ENCODE measurements at places on chromosomes 3 and 15.
A peak's percentile ranks its signal among the peaks of the same experiment; 100 is the strongest.

DNA sequence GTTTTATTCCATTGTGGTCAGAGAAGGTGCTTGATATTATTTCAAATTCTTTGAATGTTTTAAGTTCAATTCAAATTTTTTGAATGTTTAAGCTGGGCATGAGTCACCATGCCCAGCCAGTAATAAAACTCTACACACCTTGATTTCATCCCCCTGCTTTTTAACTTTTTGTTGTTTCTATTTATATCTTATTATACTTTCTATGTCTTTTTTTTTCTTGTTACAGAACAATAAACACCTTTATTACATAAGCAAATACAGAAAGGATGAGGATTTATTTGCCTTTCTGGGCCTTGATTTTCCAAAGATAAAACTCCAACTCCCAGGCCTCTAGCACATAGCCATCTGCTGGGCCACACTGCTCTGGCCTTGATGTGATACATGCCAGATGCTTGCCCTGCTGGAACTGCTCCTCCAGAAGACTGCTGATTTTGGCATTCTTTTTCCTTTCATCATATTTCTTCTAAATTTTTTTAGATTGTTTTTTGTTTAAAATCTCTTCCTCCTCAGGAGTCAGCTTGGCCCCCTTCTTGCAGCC, 14.0 kb downstream of the DNAH12 start:
- DNase-seq, result no peak

- no peak for DNase-seq
Measured at GRCh38 chr3:55721716-55722484, 234.8 kb upstream of the WNT5A start.

DNA sequence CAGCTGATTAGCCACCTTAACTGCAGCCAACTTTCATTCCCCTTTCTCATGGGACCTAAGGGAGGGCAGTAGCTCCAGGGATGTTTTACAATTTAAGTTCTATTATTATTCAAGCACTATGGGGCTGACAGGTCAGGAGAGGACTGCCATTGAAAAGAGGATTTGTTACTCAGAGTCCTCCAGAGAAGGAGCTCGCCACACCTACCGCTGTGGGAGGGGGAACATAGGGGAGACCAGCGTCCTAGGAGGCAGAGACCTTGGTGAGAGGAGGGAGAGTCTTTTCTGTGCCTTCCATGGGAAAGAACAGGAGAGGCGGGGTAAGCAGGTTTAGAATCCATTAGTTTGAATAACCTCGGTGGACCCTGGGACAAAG, 14.4 kb downstream of the ATP10A start:
- no peak for DNase-seq

- no peak for DNase-seq
Measured at GRCh38 chr3:64681015-64681414, 6.8 kb downstream of the ADAMTS9 start.

- DNase-seq, result no peak
Measured at GRCh38 chr3:16606398-16606797, 1.2 kb upstream of the DAZL start.

DNA sequence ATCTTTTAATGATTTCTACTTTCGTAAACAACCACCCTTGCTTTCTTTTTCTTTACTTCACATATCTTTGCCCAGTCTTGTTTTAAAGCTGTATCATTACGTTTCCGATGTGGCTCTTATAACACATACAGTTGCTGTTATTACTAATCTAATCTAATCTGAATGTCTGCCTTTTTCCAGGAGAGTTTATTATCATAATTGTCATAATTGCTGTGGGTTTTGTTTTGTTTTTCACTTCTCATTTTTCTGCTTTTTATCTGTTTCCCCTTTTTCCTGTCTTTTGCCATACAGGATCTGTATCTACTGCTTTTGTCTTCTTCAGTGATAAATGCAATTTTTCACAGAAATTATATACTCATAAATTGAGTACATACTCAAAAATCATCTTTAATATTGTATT, 24.9 kb downstream of the HACL1 start:
- no peak for DNase-seq

DNA sequence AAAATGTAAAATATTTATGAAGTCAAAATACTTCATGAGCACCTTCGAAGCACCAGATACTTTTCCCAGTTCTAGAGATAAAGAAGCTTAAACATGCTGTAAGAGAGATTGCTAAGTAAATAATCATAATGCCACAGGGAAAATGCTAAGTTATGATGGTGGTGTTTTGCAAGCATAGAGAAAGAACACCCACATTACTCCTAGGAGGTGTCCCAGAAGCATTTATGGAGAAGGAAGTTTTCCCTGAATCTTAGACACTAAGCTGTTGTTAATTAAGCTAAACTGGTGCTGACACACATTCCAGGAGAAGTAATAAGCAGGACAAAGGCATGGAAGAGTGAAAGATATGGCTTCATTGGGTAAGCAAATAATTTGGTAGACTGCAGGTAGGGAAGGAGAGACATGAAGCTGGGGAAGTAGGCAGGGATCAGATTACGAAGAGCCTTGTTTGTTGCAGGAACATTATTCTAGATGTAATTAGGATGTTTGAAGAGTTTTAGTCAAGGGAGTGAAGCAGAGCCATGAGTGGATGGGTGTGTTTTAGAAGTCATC, 40.4 kb upstream of the CHMP2B start:
- DNase-seq, result no peak

DNA sequence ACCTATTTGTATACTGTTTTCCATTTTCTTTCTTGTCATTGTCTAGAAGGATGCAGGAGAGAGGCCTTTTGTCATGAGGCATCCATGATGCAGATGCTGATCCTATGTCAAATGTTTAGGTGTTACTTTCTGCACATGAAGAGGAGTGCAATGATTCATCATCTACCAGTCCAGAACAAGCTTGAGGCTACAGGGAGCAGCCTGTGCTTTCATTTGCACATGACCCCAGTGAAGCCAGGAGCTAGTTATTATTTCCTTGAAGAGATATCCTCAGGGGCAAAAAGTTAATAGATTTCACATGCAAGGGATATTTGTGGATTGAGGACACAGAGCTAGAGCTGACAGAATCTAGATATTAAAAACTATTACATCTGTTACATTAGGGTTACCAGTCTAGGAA, 204.4 kb upstream of the TGFBR2 start:
- DNase-seq, result no peak

DNA sequence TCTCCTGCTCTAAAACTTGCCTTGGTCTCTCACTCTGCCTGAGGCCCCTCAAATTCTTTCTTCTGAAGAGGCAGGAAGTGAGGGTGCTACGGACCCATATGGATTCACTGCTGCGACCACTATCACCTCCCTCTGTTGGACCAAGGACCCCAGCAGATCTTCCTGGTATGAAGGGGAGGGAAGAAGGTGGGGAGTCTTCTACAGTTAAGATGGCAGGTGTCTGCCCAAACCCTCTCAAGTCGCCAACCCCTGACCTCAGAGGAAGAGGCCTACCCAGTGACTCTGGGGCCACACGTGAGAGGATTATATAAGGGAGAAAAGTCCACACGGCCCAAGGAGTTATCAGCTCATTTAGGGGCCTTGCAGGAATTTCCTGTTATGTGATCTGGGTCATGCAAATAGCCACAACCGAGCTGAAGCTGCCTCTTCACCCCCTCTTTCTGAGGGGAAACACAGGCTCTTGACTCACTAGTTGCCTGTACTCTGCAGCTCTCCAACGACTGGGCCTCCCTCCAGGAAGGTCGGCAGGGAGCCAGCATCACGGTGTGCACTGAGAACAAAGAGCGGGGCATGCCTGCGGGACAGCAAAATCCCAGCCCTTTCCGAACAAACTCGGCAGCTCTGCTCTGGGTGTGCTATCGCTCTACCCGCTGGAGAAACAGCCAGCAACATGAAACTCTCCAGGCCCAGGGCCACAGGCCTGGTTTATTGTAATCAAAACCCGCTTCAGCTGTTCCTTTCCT, 116.0 kb downstream of the XXYLT1 start:
- DNase-seq, result peak; percentile 94

- peak; percentile 60 for DNase-seq
Measured at GRCh38 chr15:55897560-55898336, 95.7 kb downstream of the NEDD4 start.

GRCh38 chr3:59658274-59658673, 608.4 kb upstream of the CFAP20DC start:
- no peak for DNase-seq

- DNase-seq, result no peak
Measured at GRCh38 chr3:98705694-98706093, 57.4 kb upstream of the ST3GAL6 start.

- DNase-seq, result no peak
Measured at GRCh38 chr3:77052733-77053670, 13.1 kb downstream of the ROBO2 start.

DNA sequence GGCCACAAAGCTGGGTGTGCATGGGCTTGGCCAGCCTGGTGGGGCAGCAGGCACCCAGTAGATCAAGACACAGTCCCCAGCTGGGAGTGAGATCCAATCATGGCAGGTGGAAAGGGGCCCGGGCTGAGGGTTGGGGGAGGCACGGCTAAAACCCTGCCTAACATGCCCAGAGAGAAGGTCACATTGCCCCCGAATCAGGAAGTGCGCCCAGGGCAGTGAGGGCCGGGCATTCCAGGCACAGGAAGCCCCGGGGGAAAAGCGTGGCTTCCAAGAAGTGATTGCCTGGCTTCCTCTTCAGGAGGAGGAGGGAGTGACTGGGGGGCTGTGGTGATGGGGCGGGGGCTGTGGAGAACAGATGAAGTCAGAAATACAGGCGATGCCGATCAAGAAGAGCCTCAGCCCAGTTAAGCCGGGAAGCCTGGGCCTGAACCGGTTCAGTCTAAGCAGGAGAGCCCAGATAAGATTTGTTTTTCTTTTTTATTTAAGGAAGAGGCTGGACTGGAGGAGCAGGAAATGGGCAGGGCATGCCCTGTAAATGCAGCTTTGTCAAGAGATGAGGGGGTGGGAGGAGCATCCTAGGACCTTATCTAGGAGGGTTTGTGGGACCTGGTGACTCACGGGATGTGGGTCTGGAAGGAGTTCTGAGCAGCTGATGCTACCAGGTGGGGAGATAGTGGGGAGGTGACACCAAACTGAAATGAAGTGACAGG, 83.9 kb downstream of the CHSY1 start:
- peak; percentile 66 for DNase-seq

- DNase-seq, result no peak
Measured at GRCh38 chr3:192092388-192093005, 631.5 kb downstream of the PYDC2 start.

GRCh38 chr15:28875461-28876000, 10.2 kb upstream of the APBA2 start:
- no peak for DNase-seq

DNA sequence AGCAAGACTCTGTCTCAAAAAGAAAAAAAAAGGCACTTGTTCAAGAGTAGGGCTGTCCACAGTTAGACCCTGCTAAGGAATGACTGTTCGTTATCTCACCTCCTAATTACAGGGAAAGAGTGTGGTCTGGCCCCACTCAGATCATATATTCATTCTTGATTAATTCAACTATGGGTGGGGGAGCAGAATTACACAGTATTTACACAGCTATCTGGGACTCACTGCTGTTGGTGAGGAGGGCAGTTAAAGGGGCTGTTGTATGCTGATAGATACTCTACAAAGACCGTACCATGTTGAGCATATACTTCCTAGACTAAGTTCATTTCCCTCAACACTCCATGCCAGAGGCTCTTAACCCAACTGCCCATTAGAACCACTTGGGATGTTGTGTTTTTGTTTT, 3.8 kb upstream of the ZNF620 start:
- no peak for DNase-seq

DNA sequence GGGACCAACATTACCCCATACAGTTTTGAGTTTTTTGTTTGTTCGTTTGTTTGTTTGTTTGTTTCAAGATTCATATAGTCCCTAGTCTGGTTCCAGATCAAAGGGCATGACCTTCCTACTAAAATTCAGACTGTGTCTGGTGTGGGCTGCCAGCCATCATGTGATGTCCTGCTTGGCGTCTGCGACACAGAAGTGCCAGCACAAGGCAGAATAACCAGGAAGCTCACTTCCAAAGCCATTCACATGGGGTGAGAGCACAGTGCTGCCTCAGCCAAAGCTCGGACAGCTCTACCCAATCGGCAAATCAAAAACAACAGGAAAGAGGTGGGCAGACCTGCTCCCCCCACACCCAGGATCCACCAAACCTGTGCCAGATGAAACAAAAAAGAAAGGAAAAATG, 142.6 kb upstream of the THBS1 start:
- no peak for DNase-seq

DNA sequence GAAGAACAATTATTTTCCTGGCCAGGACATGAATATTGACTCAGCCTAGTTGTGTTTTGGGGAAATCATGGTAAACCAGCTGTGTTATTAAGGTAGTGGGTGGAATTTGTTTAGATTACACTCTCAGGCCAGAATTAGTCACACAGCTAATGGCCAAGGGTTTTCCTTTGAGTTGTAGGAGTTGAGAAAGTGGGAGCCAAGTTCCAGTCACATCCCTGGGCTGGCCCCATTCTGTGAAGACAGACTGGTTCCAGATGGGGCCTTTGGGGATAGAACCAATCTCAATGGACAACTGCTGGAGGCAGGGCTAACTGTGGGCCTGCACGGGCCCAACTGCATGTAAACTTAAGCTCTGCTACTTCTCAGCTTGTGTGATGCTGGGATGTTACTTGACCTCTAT, 1.4 kb upstream of the RASL12 start:
- no peak for DNase-seq

DNA sequence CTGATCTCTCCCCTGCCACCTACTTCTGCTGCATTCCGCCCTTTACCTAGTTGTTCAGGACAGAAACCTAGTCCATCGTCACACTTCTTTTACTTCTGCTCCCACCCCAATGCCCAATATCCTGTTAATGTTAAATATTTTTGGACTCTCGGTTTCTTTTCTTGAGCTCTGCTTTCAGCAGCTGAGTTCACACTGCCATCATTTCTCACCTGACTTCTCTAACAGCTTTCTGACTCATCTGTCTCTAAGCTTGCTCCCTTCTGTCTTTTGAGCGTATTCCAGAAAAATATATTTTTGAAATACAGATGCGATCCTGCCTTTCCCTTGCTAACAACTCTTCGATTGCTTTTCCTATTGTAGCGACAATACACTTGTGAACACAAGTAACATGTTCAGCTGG, 183.4 kb downstream of the KLHL25 start:
- DNase-seq, result no peak

GRCh38 chr3:196969134-196969659, 564 bp upstream of the PIGZ start:
- DNase-seq, result peak; percentile 56

- DNase-seq, result no peak
Measured at GRCh38 chr3:94303897-94304296, 241.0 kb downstream of the NSUN3 start.

- DNase-seq, result no peak
Measured at GRCh38 chr15:39243396-39243795, 337.5 kb upstream of the THBS1 start.
